ENCODE measurements at places on chromosomes 7 and 10.
A peak's percentile ranks its signal among the peaks of the same experiment; 100 is the strongest.

DNA sequence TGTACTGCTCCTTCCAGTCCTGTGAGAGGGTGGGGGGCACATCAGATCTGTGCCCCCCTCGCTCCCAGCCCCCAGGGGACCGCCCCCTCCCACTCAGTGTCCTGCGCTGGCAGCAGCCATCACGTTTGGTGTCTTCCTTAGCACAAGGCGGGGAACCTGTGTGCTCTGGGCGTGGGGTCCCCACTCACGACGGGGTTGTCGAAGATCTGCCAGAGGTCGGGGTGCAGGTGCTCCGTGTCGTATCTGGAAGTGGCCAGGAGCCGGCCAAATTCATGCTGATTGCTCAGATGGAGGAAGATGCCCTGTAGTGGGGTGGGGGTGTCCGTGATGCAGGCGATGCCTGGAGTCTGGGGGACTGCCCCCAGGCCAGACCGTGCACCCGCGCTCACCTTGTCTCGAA lies 7.2 kb downstream of the PLOD3 start:
- no peak for DNase-seq

DNA sequence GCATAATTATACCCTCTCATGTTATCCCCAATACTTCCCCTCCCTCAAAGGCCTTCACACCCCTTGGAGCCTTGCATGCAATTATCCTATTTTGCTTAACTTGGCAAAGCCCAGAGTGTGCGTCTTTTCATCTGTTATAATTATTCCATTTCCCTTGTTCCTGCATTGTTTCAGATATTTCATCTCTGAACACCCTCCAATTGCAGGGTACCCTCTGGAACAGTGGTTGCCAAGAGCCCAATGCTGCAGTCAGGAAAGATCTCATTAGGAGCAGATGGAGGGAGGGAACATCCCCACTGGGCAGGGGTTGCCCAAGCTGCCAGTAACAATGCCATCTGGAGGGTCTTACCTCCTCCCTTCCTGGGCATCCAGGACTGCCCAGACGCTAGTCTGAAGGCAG lies 18.4 kb upstream of the GOLGA7B start:
- no peak for DNase-seq

DNA sequence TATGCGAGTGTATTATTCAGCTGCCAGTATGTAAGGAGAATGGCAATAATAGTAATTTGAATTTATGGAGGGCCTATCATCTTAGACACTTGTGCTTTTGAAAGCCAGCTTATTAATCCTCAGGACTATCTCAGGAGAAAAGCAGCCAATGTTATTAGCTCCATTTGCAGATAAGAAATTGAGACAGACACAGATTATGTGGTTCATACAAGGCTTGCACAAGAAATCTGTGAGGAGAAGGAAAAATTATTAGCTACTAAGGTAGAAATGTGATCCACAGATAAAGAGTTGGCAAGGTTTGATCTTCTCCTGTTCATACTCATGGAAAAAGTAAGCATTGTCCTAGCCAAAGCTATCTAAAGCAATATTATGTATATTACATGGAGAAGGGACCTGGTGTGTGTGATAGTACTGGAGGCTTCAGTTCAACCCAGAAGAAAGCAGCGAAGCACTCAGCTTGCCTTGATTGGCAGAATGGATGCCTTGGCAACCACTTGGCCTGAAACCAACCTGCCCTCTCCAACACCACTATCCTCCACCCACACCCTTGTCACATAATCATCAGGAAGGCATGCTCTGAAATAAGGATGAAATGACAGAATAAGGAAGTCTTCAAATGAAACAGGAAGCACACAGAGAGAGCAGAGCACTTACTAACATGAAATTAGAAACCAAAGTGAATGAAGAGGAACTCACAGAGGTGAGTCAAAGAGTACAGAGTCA lies 18.0 kb downstream of the MACC1 start:
- DNase-seq = no peak

- DNase-seq = no peak
These were observed 92.6 kb downstream of the JMJD1C start for GRCh38 chr10:63373176-63373575.

DNA sequence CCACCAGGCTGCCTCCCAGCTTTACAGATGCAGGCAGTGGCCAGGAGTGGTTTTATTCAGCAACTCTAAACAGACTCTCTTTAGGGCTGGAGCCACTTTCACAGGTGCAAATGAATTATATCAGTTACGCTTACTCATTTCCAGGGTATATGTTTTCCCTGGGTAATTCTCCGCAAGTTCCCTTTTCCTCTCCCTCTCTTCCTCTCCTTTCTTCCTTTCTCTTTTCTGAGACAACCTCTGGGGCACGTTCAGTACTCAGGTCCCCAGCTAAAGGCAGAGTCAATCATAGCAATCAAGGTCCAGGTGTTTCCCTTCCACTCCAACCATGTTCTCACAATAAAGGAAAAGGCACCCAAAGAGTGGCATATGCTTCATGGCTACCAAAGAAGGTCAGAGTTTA lies 41.3 kb downstream of the PDLIM1 start:
- DNase-seq = no peak

DNA sequence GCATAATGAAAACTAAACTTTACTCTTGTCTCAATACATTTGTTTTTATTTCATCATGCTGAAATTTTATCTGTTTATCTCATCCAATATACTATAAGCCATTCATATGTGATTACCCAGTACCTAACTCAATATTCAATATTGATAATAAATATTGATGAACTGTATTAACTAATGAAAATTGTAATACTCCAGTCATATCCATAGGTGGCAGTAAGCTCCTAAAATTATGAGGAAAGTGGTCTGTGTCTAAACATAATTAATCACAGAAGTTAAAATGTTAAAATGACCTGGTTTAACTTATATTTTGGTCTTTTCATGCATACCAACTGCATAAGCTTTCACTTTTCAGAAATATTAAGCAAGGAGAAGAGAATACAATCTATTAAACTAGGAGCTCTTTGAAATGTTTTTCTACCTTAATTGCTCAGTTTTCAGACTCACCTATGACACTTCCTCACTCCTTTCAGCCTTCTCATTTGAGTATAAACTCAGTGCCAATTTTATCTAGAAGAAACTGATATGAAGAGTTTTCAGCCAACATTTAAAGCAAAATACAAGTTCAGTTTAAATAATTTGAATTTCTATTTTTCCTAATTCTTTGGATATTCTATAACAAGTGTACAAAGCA lies 30.5 kb upstream of the VWDE start:
- DNase-seq = no peak

DNA sequence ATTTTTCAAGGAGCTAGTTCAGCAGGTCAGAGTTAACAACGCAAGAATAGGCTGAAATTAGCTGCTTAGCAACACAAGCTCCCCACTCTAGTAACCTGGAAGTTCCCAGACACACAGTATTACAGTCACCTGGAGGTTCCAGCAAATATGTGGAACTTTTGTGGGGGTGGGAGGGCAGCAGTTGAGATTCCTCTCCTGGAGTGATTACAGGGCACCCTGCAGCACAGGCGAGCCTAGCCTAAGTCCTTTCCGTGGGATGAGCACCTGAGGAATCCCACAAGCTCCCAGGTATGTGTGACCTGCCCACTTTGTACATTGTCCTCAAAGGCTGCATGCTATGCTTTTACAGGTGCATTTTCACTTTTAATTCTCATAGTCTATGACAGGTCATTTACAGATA lies 13.6 kb downstream of the TPK1 start:
- DNase-seq = no peak

GRCh38 chr7:117119192-117119924 lies 166.1 kb downstream of the ST7 start:
- DNase-seq = peak; percentile 77

GRCh38 chr7:130856866-130857265 lies 122.9 kb upstream of the KLF14 start:
- no peak for DNase-seq

GRCh38 chr7:25068502-25069213 lies 56.4 kb downstream of the CYCS start:
- no peak for DNase-seq

DNA sequence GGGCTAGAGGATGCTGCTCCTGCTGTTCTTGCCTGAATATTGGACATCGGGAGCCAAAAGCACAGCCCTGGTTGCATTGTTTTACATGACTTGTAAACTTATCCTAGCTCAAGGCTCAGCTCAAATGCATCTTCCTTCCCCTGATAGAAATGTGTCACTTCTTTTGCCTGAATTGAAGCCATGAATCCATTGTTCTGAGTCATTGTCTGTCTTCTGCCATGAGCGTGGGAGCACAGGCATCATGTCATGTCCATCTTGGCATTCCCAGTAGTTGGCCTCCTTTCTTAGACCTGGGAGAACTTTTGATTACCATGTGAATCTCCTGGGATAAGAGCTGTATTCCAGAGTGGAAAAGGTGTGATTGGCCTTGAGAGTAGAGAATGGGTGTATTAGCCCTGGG lies 54.1 kb upstream of the OPN4 start:
- no peak for DNase-seq

DNA sequence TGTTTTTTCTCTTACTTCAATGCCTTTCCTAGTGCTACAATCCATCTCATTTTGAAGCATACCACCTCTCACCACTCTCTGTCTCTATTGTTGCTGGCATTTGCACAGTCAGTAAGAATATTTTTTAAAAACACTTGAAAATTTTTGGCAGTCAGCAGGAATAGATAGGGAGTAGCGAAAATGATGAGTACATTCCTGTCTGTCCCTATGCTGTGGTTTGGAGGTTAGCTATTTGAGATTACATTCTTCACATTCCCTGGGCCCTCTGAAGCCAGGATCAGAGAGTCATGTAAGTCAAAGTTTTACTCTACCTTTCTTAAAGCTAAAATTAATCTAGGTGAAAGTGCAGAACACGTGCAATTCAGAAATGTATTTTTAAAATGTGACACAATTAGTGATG lies 53.0 kb upstream of the MAGI2 start:
- no peak for DNase-seq
